ENCODE measurements at places on chromosomes 4 and X.

DNA sequence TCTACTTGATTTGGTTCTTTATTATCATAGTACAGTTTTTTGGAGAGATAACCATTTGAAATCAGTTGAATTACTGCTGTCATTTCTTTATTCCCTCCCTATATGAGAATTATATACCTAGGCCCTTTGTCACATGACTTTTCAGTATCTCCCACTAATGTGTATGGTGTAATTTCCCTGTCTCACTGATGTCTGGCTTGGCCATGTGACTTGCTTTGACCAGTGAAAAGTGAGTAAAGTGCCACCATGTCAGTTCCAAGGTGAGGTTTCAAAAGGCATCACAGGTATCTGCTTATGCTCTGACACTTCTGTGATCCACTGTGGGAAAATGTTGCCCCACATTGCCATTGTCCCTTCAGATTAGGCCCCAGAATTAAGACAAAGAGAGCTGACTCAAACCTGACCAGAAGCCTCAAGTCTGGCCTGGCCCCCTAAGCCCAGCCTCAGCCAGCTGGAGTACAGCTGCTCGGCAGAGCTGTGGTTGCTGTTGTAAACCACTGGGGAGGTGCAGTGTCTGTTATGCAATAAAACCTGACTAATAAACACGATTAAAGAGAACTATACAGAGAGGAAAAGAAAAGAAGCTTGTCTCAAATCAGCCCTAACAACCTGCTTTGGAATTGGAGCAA is 27.5 kb downstream of the SETD7 start:
- peak; percentile 22 for DNase-seq

- DNase-seq, result no peak
These were observed 7.8 kb upstream of the NUP54 start for GRCh38 chr4:76155979-76156378.

- DNase-seq, result no peak
These were observed 236.1 kb downstream of the MAML3 start for GRCh38 chr4:139917896-139918295.

GRCh38 chr4:126719852-126720251 is 912.9 kb upstream of the INTU start:
- DNase-seq, result no peak

DNA sequence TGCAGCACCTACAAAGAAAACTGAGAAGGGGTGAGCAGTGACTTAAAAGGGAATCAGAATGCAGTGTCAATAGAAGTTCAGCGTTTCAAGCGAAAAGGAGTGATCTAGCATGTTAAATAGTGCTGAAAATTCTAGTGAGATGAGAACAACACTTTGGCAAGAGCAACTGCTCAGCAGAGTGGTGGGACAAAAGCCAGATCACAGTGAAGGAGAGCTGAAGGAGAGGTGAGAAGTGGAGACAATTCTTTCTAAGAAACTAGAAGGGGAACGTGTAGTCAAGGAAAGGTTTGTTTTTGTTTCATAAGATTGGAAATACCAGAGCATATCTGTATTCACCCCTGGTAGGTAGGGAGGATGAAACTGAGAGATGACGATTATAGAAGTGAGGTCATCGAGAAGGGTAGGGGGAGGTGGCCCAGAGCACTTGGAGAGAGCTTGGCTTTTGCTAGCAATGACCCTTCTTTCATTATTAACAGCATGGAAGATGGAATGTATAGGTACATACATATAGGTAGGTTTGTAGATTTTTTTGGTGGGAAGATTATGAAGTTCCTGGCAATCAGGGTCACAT is 33.7 kb downstream of the SRPX2 start:
- no peak for DNase-seq

DNA sequence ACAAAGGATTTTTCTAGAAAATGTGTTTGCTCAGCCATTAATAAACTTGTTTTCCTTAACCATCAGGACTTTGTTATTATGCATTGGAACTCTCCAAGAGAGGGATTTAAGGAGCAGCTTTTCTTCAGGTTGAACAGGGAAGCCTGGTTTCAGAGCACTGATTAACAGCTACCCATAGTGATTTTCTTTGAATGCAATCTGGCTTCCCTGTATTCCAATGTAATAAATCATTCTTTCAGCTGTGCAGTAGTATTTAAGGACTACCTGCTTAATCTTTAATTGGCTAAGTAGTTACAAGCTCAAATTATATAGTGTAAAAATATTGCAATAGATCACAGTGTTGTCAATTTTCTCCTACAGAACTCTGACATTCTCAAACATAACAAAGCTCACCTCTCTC is 77.5 kb downstream of the TMEM156 start:
- DNase-seq, result no peak

GRCh38 chr4:172985552-172985951 is 183.1 kb upstream of the GALNT7 start:
- DNase-seq, result no peak

DNA sequence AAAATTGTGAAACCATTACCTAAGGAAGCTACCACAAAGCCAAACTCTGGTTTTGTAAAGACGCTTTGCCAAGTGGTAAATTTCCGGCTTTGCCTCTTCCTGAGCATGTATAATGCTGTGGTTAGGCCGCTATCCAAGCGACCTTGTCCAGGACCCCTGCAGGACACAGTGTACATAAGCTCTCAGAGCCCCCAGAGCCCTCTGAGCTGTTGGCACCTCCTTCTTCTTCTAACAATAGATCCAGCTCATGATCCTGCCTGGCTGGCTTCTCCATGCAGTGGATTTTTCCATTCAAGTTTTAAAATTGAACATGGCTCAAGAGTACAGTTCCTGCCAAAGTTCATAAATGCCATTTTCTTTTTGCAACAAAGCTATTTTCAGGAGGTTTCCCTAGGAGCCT is 326.7 kb downstream of the MAPK10 start:
- DNase-seq, result no peak

GRCh38 chr4:89582756-89583505 is 254.0 kb downstream of the SNCA start:
- DNase-seq, result no peak

GRCh38 chr4:175560604-175561003 is 251.5 kb downstream of the GPM6A start:
- DNase-seq, result no peak

DNA sequence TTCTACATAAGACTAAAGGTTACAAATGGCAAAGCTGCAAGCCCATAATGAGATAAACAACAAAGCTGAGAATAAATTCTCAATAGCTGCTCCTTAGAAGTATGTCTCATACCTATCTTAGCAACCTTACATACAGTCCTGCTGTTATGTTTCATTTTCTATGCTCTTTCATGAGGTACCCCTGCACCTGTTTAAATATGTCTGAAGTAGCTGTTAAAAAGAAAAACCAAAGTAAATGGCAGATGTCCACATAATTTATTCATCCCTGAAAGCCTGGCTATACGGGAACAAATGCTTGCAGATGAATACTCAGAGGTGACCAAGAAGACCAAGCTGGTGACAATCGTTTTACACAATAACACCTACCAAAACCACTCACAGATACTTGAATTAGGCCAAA is 22.5 kb downstream of the PPA2 start:
- DNase-seq, result no peak

GRCh38 chr4:107825072-107825824 is 516 bp downstream of the SGMS2 start:
- DNase-seq, result peak; percentile 58

DNA sequence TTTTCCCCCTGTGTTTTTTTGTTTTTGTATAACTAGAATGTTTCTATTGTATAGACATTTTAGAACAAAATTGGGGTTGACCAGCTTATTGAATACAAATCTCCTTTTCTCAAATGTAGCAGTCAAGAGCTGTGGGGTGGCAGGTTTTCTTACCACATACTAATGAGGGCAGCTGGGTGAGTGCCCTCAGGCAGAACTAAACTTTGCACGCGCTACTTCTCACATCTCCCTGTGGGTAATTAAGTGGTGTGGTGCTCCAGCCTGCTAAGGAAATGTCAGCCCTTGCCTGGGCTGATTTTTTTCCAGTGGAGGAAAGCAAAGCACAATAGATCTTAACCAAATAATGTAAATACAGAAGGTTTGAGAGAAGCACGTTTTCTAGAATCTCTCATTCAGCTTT is 717.6 kb upstream of the TENM3 start:
- no peak for DNase-seq

GRCh38 chr4:110292994-110293744 is 94.8 kb upstream of the ELOVL6 start:
- DNase-seq, result no peak

GRCh38 chr4:182245041-182245440 is 1.8 kb downstream of the TENM3 start:
- no peak for DNase-seq

All from Peyer's patch (tissue), 4 donors.